Activated CD4-positive, alpha-beta T cell treated with anti-CD3 and anti-CD28 coated beads, Interleukin-2, amount 10 ng/mL, durations not matched to agents 7 days and 5 days (primary cell): ENCODE measurements at places on chromosomes 16 and 17. TPM values are rescaled to one million over a fixed set of nuclear protein-coding genes. Genes with fewer than 3 reads are reported as not detected.

The KRT33A gene
- not detected for total RNA-seq

The ENO3 gene
- 54.8 TPM for total RNA-seq

The DPEP2 gene
- 12.4 TPM for total RNA-seq

The CCT6B gene
- 2.0 TPM for total RNA-seq

The RHBDF1 gene
- 0.10 TPM for total RNA-seq

DNA sequence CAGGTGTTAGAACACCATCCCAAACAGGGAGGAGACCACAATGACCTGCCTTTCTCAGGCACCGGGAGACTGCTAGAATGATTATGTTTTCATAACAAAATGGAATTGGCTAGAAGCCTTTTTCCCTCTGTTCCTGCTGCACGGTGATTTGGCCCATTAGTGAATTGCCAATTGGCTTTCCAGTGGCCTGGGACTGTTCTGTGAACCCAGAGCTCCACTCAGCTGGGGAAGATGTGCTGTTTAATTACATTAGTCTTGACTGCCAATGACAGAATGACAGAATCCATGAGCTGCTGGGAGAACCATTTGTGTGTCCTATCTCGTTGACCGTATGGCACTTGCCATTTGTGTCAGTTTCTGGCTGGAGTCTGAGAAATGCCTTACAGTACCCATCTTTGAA is 242.9 kb downstream of the CDH11 start:
- H3K27ac ChIP-seq: no peak overlapping the region
- no peaks in the 10 kb centered on the region for H3K4me1 ChIP-seq
- no peak overlapping the region for H3K4me3 ChIP-seq
- H3K36me3 ChIP-seq: no peaks in the 10 kb centered on the region

GRCh38 chr17:68432086-68432864 is 25.0 kb downstream of the WIPI1 start:
- no peak overlapping the region for H3K4me3 ChIP-seq
- H3K27ac ChIP-seq: peak overlapping the region; percentile 26
- DNase-seq: no peak
- H3K27me3 ChIP-seq: no peaks in the 10 kb centered on the region
- H3K4me1 ChIP-seq: peaks cover 42% of the 10 kb centered on the region

- peaks cover 61% of the 10 kb centered on the region for H3K27me3 ChIP-seq
- DNase-seq: no peak
- H3K4me3 ChIP-seq: peak overlapping the region; percentile 84
- H3K27ac ChIP-seq: no peak overlapping the region
- H3K36me3 ChIP-seq: peaks cover 12% of the 10 kb centered on the region
- peaks cover 28% of the 10 kb centered on the region for H3K4me1 ChIP-seq
These were observed 3.3 kb upstream of the IRX5 start for GRCh38 chr16:54927125-54928015.

GRCh38 chr17:75411328-75412067 is 6.0 kb upstream of the GRB2 start:
- peaks cover 7% of the 10 kb centered on the region for H3K27me3 ChIP-seq
- H3K27ac ChIP-seq: peak overlapping the region; percentile 47
- H3K4me3 ChIP-seq: no peak overlapping the region
- peak; percentile 18 for DNase-seq

GRCh38 chr17:68102318-68102758 is 66.8 kb downstream of the KPNA2 start:
- peaks cover 10% of the 10 kb centered on the region for H3K27me3 ChIP-seq
- H3K27ac ChIP-seq: peak overlapping the region; percentile 88
- peak; percentile 23 for DNase-seq

DNA sequence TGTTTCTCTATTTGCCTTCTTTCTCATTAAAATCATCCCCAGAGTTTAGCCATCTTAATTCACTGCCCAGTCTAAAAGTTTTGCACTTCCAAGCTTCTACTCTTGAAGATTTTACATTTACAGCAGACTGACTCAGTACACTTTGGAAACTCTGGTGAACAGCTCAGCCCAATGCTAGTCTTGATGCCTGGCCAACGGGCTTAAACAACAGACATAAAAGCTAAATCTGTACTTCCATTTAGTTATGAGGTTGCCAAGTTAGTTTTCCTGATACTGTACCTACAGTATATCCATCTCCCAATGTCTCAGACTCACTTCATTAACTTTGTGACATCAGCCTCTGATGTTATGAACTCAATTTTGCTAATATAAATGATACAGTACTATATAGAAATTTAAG is 891.8 kb upstream of the SOX9 start:
- H3K4me3 ChIP-seq: no peak overlapping the region
- no peaks in the 10 kb centered on the region for H3K36me3 ChIP-seq
- no peak overlapping the region for H3K27ac ChIP-seq
- no peaks in the 10 kb centered on the region for H3K4me1 ChIP-seq
- H3K27me3 ChIP-seq: no peaks in the 10 kb centered on the region

GRCh38 chr17:70956726-70957125 is 787.4 kb downstream of the KCNJ2 start:
- no peak for DNase-seq
- no peaks in the 10 kb centered on the region for H3K4me1 ChIP-seq
- H3K4me3 ChIP-seq: no peak overlapping the region
- H3K36me3 ChIP-seq: no peaks in the 10 kb centered on the region

DNA sequence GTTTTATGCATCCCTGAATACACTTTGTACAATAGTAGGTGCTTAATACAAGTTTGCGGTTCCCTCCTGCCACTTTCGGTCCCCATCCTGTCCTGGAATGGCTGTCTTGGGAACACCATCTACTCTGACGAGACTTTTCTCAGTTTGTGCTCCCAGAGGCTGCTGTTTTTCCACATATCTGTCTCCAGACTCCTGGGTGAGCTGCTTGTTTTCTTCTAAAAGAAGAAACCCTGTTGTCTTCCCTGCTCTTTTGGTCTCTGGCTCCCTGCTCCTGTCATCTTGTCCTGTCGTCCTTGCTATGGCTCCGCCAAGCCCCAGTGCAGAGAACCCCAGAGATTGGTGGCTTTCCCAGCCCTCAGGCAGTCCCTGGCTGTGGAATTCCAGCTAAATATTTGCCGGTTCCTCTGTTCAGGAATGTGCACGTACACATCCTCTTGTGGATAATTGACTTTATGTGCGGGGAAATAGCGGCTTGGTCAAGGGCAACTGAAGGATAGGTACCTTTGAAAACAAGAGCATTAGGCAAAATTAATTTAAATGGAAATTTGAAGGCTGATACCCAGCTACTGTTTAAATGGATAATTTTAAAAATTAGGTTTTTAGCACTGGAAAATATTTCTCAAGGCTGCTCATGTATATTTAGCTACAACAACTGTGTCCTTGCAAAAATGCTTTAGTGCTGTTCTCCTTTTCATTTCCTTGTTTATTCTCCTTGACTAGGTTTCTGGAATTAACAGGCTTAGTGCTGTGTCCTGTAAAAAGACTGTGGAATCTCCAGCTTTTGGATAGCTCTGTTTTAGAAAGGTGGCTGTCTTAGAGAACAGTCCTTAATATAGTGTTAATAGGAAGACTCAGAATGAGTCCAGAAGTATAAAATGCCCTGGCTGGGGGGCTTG is 50.2 kb upstream of the SLC12A3 start:
- no peak overlapping the region for H3K4me3 ChIP-seq
- no peaks in the 10 kb centered on the region for H3K36me3 ChIP-seq
- peaks cover 4% of the 10 kb centered on the region for H3K4me1 ChIP-seq
- DNase-seq: no peak

GRCh38 chr17:36550491-36551417 is 6.0 kb downstream of the GGNBP2 start:
- no peak for DNase-seq
- peaks cover 49% of the 10 kb centered on the region for H3K36me3 ChIP-seq
- H3K4me1 ChIP-seq: peaks cover 62% of the 10 kb centered on the region

- H3K36me3 ChIP-seq: no peaks in the 10 kb centered on the region
- peaks cover 9% of the 10 kb centered on the region for H3K4me1 ChIP-seq
- H3K27me3 ChIP-seq: no peaks in the 10 kb centered on the region
- no peak overlapping the region for H3K4me3 ChIP-seq
- no peak overlapping the region for H3K27ac ChIP-seq
These were observed 29.5 kb downstream of the RNF43 start for GRCh38 chr17:58387834-58388233.

DNA sequence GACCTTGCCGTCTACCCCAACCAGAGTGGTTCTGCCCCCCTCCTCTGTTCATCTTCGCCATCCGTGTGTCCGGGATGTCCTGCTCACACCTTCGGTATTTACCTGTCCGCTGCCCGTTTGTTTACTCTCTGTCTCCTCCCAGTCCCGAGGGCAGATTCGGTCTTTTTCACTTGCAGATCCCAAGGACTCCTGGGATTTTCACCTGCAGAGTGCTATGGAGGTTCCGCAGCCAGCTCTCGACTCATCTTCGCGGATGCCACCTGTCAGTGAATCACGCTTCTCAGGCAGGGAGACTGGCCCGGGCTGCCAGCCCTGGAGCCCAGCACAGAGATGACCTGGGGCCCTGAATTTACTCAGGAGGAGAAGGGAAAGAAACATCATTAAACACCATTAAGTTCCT is 8.1 kb downstream of the CRISPLD2 start:
- DNase-seq: no peak
- peaks cover 4% of the 10 kb centered on the region for H3K27me3 ChIP-seq
- H3K36me3 ChIP-seq: no peaks in the 10 kb centered on the region
- no peaks in the 10 kb centered on the region for H3K4me1 ChIP-seq
- no peak overlapping the region for H3K4me3 ChIP-seq

DNA sequence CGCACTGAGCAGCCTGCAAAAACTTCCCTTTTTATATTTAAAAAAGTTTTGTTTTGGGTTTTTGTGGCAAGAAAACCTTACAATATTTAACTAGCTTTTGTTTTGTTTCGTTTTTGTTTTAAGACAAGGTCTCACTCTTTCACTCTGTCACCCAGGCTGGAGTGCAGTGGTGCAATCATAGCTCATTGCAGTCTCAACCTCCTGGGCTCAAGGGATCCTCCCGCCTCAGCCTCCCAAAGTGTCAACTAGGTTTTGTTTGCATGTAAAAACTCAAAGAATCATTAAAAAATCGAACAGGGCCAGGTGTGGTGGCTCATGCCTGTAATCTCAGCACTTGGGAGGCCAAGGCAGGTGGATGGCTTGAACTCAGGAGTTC is 77.9 kb upstream of the FA2H start:
- H3K36me3 ChIP-seq: no peaks in the 10 kb centered on the region
- H3K4me3 ChIP-seq: no peak overlapping the region
- H3K27ac ChIP-seq: no peak overlapping the region

- no peak overlapping the region for H3K4me3 ChIP-seq
- H3K27ac ChIP-seq: no peak overlapping the region
- H3K36me3 ChIP-seq: no peaks in the 10 kb centered on the region
- DNase-seq: no peak
- peaks cover 13% of the 10 kb centered on the region for H3K4me1 ChIP-seq
- H3K27me3 ChIP-seq: peaks cover 26% of the 10 kb centered on the region
These were observed 30.2 kb downstream of the MRC2 start for GRCh38 chr17:62657690-62658089.
